WERI-Rb-1 (cell line): ENCODE measurements at places on chromosomes 3 and 15.

DNA sequence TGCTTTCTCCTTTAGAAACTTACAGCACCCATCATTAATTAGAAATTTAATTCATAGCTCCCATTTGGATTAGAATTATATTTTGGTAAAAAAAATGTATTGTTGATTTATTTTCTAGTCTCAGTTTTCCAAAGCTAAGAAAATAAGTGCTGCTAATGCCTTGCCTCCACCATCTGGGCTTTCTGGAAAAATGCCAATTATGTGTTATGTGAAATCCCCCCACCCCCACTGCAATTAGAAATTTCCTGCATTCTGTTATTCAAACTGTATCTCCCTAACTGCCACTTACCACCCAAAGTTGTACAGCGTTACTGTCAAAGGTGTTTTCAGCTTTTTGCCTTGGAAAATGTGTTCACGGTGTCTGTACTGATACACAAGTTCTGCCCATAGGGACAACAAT, 617.2 kb upstream of the UBE2E2 start:
- DNase-seq, result no peak

DNA sequence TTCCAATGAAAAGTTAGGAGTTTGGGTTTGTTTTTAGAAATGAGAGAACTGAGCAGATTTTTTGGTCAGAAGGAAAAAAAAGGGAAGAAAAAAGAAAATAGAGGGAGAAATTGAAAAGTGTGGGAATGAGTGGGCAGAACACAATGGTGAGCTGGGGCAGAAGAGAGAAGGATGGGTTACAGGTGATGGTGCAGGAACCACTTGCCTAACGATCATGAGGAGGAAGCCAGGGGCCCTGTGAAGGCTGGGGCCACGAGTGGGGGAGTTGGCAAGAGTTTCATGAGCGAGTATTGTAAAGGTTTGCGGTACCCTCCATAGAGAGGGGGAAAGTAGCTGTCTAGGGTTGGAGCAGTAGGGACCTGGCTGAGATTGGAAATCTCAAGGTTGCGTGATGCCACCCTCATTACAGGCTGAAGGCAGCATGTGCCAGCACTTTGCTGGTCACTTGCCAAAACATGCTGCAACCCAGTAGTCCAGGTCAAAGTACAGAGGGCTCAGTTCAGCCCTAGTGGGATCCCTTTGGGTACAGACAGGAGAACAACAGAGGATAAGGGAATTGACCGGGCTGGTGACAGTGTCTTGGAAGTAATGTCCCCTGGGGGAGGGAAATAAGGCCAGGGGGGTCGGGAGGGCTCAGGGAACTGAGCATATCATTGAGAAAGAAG, 6.6 kb downstream of the IVD start:
- DNase-seq, result no peak

DNA sequence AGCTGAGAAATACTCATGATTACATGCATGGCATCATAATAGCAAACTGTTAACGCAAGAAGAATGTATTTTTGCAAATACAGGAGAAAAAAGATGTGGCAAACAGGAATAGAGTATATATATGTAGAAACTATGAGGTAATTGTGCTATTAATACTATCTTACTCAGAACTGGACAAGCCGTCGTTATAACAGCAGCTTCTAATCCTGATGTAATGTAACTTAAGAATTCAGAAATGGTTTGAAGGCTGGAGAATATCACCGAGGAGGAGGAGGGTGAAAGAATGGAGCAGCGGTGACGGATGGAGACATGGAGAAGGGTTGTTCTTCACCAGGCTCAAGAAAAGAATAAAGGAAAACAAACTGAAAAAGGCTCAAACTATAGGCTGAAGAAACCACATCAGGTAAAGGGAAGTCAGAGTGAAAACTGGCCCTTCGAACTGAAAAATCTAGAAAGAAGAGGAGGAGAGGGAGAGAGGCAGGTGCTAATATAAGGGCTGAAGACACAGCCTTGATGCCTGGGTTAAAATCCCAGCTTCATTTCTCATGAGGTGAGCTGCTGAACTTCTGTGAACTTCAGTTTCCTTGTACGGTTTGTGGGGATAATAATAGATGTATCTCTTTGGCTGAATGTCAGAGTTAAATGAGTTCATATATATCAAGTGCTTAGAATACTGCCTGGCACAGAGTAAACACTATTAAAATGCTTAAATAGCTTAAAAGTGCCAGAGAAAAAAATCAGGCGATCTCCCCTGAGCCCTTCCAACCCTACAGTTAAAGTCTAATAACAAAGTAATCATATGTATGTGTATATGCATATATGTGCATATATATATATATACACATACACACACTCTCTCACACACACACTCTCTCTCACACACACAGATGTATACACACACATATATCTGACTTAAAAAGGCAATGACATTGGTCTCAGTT, 43.9 kb downstream of the GOLIM4 start:
- no peak for DNase-seq

GRCh38 chr15:79243723-79244122, 38.8 kb upstream of the ANKRD34C start:
- no peak for DNase-seq

DNA sequence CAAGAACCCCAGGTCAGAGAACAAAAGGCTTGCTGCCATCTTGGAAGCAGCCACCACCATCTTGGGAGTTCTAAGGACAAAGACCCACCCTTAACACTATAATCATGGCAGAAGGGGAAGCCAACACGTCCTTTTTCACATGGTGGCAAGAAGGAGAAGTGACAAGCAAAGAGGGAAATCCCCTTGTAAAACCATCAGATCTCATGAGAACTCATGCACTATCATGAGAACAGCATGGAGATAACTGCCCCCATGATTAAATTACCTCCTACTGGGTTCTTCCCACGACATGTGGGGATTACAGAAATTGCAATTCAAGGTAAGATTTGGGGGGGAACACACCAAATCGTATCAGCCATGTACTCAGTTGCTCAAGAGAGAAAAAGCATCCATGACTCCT, 21.1 kb upstream of the GBE1 start:
- DNase-seq, result no peak

DNA sequence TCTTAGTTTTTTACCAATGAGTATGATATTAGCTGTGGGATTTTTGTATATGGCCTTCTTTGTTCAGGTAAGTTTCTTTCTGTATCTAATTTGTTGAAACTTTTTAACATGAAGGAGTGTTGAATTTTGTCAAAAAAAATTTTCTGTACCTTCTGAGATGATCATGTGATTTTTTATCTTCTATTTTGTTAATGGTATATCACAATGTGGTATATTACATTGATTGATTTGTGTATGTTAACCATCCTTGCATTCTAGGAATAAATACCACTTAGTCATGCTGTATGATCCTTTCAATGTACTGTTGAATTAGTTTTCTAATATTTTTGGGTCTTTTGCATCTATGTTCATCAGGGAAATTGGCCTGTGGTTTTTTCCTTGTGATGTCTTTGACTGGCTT, 92.5 kb upstream of the MNS1 start:
- DNase-seq, result no peak

DNA sequence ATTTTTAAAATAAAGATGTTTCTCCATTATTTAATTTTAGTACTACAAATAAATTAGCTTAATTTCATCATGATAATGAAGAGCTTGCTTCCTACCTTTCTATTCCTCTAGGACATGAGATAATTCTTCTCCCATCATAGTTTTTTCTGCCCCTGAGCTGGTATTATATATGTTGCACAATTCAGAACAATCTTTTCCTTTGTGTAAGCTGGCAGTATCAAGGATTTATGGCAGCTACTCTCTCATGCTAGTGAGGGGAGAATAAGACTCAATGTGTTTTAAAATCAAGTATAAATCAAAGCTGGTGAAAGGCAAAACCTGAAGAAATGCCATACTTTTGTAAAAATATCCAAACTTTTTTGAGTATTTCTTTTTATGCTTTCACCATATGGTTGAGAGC, 1405.3 kb downstream of the SI start:
- no peak for DNase-seq

GRCh38 chr15:35107122-35107521, 22.0 kb upstream of the NANOGP8 start:
- DNase-seq, result no peak

GRCh38 chr3:77079988-77080610, 40.2 kb downstream of the ROBO2 start:
- DNase-seq, result peak; percentile 79

DNA sequence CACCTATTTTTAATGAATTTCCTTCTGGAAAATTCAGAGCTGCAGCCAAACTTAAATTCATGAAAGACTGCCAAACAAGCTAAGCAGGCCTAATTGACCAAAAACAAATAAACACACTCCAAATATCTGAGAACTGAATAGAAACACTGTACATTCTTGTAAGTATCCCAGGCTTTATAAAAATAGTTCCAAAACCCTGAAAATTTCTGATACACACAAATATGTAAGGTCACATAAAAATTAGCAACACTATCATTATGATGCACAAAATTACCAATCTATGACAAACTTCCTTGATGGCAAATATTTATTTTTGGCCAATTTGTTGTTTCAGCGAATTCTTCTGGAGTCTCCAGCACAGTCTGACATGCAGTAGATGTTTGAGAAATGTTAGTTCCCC, 117.9 kb upstream of the UBE2E2 start:
- DNase-seq, result no peak

DNA sequence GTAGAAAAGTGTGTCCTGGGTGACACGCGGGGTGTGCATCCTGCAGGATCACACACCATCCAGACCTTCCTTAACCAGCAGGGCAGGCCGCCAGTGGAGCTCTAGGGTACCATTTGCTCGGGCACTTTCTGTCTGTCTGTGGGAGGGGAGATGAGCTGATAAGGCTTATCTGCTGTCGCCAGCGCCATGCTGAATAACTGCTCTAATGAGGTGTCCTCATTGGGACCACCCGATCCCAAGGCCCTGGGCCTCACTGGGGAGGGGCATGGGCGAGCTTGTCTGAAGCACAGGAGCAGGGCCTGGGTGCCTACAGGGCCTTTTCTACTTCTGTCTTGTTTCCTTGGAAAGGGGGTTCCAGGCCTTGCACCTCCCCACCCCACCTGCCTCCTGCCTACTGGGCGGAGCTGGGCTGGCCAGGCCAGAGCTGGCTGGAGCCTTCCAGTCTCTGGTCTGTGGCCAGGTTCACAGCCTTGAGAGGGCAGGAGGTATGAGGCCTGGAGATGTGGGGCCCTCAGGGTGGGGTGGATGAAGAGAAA, 2.5 kb upstream of the GATA2 start:
- DNase-seq, result no peak

DNA sequence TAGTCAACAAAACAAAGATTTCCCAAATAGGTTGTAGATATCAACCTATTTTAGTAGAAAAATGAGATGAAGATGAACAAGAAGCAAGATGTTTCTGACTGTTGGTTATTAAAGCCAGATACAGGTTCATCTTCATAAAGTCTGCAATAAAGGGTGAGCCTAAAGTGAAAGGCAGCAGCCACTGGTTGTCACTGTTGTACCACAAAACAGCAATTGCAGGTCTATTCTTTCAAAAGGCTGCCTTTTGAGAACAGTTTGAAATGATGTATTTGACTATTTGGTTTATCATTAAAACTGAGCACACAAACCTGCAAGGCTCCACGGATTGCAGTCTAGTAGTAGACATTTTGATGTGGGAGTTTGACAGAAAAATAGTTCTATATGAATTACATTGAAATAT, 543.4 kb downstream of the GBE1 start:
- peak; percentile 30 for DNase-seq

- no peak for DNase-seq
Measured at GRCh38 chr3:160747422-160747821, 8.6 kb upstream of the PPM1L start.

DNA sequence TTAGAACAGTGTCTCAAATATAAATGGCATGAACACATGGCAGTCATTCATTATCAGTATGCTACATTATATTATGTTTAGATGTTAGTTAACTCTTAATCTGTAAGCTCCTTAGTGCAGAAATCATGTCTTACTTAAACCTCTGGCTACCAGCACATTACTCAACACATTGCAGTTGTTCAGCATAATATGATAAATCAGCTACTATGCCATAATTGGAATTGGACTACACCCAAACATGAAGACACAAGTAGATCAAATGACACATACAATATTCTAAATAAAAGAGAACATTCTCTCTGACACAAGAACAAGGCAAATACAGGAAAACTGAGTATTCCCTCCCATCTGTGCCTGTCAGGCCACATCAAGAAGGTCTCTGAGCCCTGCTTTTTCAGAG, 116.1 kb downstream of the PCCB start:
- DNase-seq, result no peak

DNA sequence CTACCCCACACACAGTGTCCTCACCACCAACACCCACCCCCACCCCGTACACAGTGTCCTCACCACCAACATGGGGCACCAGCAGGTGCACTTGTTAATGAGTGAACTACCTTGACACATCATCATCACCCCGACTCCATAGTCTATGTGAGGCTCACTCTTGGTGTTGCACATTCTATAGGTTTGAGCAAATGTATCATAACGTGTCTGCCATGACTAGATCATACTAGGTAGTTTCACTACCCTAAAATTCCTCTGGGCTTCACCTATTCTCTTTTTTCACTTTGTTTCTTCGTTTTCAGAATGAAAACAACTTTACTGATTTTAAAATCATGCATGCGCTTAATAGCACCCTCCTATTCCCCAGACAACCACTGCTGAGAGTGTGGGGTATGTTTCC, 102.6 kb upstream of the SLC6A6 start:
- DNase-seq, result no peak

- no peak for DNase-seq
Measured at GRCh38 chr15:98909968-98910885, 97.4 kb downstream of the PGPEP1L start.

- no peak for DNase-seq
Measured at GRCh38 chr15:82874267-82874666, 64.8 kb downstream of the WHAMM start.

- DNase-seq, result no peak
Measured at GRCh38 chr3:30332196-30333021, 274.0 kb upstream of the TGFBR2 start.

DNA sequence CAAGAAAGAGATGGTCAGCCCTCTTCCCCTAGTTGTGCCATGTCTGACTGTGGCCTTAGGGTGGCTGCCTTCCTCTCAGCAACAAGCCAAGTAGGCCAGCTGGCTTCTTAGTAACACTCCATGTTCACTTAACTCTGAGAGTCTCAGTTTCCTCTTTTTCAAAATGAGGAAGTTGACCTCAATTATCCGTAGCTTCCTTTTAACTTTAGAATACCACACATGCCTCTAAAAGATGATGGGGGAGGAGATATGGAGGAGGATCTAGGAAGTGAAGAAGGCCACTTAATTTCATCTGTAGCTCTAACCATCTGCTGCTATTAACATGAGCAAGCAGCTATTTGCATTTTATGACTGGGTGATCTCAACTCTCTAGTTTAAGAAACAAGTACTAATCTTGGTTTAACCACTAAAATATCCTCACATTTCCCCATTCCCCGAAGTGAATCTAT, 32.9 kb downstream of the CD200R1L start:
- no peak for DNase-seq

DNA sequence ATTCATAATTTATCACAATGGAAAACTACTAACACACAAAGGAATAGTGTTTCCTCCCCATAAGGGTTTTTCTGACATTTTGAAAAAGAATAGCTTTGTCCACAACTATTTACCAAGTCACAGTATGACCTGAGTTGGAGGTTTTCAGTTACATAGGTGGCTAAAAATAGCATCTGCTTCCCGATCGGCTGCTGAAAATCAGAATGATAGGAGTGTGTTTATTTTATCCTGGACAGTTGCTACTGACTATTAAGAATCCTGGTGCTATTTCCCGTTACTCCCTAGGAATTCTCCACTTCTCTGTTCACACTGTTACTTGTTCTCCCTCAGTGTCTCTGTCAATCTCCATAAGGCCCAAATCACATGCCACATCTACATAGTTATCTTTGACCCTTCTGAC, 353.9 kb upstream of the RARB start:
- DNase-seq, result no peak
